Stimulated activated CD4-positive, alpha-beta T cell treated with anti-CD3 and anti-CD28 coated beads, TNF-alpha, amount 100 ng/mL, for 24 hours (primary cell): ENCODE measurements at places on chromosomes 16 and 17.

- no peak for DNase-seq
Observed at GRCh38 chr16:917591-918061, 53.2 kb downstream of the LMF1 start.

DNA sequence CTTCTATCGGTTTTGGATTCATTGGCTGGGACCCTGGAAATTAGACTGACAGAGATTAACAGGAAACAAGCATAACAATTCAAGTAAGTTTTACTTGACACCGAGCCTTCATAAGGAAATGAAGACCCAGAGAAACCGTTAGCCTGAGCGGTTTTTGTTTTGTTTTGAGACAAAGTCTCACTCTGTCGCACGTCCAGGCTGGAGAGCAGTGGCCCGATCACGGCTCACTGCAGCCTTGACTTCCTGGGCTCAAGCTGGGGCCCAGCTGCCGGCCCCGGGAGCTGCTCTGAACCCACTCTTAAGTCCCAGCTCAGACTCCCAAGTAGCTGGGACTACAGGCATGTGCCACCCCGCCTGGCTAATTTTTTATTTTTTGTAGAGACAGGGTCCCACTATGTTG lies 321.3 kb downstream of the SEC14L1 start:
- DNase-seq, result no peak

DNA sequence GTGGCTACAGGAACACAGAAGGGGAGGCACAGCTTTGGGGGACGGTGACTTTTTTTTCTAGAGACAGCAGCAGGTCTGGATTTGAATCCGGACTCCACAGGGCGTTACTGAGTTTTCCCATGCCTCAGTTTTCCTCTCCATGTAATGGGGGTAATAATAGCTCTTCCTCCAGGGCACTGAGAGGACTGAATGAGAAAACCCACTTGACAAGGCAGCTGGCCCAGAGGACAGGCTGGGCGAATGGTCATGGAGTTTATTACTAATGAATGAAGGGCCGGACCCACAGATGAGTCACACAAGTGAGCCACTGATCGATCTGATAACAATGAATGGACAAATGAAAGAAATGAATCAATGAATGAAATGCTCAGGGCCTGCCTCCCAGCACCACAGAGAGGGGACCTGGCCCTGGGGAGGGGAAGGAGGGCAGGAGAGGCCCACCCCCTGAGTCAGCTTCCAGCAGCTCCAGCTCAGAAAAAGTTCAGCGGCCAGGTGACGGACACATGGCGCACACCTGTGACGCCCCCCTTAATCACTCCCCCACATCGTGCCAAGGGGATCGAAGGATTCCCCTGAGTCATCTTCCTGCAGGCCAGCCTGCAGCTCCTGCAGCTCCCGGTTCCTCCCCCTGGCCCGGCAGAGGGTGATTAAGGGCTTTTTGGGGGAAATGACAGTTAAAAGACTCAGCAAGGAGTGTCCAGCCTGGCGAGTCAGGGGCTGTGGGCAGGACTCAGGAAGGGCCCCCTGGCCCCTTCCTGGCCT lies 54.3 kb downstream of the SOCS1 start:
- DNase-seq, result no peak

DNA sequence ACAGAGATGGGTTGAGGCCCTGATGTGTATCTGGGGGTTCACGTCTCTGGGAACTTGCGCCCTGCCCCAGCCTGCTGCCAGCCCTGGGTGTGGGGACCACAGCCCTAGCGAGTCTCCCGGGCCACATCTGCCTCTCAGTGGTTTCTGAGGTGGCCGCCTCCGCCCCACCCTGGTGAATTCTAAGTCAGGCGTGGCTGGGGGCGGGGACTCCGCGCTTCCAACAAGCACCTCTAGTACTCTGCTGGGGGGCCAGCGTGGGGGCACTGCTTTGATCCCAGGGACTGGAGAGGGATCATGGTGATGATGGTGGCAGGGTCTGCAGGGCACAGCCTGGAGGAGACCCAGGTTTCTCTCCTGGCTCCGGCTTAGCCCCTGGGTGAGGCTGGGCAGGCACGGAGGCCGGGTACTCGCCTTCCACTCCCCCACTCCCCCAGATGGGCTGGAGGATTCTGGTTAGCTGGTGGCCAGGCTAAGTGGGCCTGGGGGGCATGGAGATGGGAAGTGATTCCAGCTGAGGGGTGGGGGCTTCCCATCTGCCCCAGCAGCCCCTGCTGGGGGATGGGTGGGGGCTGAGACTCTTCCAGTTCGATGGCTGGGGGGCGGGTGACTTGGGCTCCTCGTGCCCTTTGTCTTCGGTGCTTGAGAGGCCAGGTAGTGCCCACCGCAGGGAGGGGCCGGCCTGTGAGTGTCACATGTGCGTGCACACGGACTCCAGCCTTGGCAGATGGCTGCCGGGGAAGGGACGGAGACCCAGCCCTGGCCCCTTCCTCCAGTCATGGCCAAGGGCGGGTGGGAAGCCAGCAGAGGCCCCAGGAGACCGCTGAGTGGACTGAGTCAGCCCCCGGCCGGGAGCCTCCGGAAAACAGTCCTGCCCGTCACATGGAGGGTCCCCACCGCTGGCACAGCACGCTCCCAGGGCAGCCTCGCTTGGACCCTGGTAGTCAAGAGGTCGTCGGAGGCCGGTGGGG lies 3.9 kb downstream of the GLIS2 start:
- peak; percentile 51 for DNase-seq

DNA sequence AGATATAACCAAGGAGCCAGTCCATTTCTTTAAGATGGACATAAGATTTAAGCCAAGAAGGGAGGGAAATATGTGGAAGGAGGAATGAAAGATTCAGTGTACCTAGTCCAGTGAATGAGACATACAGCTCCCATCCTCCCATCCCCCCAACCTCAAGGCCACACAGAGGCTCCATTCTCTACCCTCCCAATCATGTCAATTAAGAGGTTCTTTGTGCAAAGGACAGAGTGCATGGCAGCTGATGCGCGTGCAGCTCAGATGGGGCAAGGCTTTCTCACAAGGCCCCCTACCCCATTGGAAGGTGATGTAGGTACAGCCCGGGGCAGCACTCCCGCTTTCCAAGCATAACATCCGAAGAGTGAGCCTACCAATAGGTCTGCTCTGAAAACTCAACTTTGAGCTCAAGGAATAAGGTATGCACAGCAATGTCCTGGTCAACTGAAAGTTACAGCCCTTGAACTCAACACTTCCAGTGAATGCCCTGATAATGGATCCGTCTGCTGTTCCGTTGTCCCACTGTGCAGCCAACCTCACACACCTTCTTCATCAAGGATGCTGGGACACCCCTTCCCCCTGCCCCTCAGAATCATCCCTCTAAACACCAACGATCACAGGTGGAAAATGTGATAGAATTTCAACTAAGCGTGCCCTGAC lies 458.1 kb downstream of the SOX9 start:
- DNase-seq, result no peak

- no peak for DNase-seq
Observed at GRCh38 chr16:57998486-57998885, 2.0 kb downstream of the ZNF319 start.

GRCh38 chr16:12527071-12527470 lies 276.6 kb downstream of the CPPED1 start:
- no peak for DNase-seq

DNA sequence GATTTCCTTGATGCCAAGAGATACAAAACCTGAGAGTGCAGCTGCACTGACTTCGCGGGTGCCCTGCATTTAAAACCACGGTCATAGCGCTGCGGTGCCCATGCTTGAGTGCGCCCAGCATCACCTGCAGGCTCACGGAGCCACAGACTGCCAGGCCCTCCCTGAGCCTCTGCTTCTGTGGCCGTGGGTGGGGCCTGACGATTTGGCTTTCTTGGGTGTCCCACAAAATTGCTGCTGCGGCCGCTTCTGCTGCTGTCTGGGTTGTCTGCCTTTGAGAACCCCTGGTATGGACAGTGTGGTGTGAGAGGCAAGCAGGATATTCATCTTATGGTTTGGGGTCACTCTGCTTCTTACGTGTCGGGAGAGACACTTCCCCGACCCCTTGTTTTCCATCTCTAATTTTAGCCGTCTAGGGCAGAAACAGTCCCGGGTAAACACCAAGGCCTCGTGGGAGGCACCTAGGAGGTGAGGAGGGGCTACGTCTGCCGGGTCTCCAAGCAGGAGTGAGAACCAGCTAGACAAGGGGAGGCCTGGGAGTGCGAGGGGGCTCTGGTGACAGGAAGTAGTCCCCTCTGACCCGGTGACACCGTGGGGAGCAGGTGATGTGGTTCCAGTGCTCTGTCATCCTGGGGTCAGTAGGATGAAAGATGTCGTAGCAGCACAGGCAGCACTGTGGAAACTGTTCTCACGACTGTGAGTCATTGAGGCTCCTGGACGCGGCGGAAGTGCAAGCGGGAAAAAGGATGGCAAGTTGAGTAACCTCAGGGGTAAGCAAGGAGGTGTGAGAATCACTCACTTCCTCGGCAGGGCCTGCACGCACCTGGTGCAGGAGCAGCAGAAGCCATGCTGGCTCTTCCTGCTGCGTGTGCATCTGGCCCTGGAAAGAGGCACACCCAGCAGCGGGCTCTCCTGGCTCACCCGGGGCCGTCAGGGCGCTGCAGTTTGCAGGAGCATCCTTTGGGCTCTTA lies 176.3 kb downstream of the RPTOR start:
- DNase-seq, result peak; percentile 66

DNA sequence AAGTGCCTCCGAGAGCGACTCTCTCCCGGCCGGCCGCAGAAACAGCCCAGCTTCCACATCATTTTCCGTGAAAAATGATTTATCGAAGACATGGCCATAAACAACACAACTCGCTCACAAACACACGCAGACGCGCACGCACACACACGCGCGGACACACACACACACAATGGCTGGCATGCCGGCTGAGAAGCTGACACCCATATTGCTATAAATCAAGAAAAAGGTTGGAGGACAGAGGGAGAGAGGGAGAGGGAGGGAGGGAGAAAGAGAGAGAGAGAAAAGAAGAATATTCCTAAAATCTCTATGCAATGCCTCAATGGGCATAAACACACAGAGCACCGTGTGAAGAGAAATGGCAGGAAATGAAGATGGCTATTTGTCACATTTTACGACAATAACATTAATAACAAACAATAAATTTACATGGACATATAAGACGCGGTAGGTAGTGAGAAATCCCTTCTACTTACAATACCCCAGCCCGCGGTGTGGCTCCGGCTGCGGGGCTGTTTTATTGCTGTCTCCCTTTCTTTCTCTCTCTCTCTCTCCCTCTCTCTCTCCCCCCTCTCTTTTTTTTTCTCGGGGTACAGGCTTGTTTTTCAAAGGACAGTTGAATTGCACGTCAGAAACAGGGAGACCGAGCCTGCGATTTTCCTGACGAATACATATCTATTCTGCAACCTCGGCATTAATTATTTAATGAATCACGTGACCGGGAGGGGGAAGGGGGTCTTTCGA lies 9.5 kb downstream of the HOXB4 start:
- DNase-seq, result no peak

GRCh38 chr17:43952724-43953666 lies 745 bp downstream of the PYY start:
- no peak for DNase-seq

- no peak for DNase-seq
Observed at GRCh38 chr17:47652570-47652969, 2.9 kb downstream of the KPNB1 start.

DNA sequence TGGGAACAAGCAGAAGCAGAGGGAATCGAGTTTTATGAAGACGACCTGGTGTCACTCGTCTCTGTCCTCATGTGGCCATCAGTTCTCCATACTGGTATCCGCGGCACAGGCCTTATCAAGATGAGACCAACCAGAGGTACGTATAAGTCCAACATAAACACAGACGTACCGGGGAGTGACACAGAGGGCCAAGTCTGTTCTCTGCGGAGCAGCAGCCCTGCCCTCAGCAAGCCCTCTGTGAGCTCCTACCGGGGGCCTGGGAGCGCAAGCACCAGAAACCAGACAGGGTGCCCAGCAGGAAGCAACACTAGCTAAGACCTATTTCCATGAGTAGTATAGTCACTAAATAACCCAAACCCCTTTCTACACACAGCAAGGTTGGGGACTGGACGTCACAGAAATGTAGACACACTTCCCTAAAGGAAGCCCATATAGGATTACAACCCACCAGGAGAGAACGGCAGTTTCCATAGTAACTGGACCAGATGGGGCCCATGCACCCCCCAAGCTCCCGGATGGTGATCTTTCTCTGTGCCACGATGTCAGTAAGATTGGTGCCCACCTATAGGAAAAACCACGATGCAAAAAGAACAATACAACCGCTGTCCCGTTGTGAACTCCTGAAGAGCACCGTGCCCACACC lies 911 bp downstream of the ARL16 start:
- no peak for DNase-seq

DNA sequence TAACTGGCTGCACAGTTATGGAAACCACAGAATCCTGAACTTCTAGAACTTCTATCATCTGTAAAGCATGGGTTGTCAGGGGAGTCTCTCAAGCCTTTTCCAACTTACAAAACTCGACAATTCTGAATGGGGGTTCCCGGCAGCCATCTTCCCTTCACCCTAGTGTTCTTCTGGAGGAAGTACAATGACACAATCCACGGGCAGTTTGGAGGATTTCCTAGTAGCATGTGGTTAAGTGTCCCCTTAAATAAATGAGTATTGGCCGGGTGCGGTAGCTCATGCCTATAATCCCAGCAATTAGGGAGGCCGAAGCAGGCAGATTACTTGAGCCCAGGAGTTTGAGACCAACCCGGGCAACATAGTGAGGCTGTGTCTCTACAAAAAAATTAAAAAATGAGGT lies 2.1 kb downstream of the SLC16A6 start:
- DNase-seq, result no peak

- no peak for DNase-seq
Observed at GRCh38 chr16:30095166-30096078, 591 bp downstream of the YPEL3 start.

DNA sequence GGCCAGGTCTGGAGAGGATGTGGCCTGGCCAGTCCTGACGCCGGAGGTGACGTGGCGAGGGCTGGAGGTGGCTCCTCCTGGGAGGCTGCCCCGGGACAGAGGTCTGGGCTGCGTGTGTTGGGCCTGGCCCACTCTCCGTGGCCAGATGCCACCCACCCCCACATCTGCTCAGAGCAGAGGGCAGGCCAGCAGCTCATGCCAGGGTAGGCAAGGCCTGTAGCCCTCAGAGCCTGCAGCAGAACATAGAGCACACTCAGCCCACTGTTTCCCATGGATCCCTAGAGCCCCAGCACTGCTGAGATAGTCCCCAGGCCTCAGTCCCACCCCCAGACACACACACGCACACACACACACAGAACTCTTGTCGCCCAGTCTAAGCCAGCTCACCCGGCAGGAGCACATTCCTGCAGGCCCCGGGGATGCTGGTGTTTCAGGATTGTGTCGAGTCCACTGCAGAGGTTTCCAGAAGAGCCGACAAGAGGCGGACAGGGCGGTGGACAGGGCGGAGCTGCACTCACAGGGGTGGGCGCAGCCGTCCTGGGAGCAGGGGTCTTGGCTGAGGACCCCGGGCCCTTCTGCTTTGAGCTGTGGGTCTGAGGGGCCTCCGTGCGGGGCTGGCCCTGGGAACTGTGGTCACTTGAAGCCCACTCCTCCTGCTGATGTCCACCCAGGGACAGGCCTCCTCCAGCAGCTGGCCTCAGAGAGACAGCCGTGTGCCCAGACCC lies 33.4 kb downstream of the SOX8 start:
- no peak for DNase-seq
